ENCODE measurements at places on chromosomes 2 and 18.
A peak's percentile ranks its signal among the peaks of the same experiment; 100 is the strongest.

DNA sequence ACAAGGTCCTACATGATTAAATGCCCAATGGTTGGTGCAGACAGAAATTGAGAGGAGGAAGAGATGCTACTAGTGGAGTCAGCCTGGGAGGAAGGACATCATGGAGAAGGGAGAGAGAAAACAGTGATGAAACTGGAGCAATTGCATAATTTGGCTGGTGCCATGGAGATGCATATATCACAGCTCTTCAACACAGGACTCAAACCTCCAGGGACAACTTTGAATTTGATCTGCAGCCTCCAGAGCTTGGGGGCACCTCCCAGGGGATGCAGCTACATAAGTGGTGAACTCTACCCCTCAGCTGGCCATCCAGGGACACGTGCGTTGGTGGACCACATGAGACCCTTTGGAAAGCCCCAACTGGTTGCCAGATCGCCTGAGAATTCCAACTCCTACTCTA is 80.4 kb downstream of the CTAGE1 start:
- DNase-seq: no peak

DNA sequence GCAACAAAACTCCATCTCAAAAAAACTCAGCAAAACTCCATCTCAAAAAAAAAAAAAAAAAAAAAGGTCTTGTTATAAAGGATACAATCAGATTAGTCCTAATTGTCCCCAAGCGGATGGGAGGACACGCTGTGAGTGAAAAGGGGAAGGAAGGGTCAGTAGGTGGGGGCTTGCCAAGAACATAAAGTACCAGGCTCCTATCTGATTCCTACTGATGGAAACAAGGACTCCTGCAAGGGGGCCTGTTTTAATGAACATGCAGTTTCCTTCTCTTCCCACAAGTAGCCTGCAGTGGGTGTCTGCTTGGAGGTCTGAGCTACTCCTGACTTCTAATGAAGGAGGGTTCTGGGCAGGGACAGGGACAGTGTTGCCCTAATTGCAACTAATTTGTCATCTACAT is 7.9 kb downstream of the SCG2 start:
- DNase-seq: no peak

DNA sequence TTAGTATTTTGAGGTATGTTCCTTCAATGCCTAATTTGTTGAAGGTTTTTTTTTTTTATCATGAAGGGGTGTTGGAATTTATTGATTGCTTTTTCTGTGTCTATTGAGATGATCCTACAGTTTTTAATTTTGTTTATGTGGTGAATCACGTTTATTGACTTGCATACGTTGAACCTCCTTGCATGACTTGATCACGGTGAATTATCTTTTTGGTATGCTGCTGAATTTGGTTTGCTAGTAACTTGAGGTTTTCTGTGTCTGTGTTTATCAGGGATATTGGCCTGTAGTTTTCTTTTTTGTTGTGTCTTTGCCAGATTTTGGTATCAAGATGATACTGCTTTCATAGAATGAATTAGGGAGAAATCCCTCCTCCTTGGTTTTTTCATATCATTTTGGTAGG is 23.9 kb downstream of the CLIP4 start:
- no peak for DNase-seq

- DNase-seq: no peak
Measured at GRCh38 chr2:33013684-33014110, 66.9 kb downstream of the LTBP1 start.

- DNase-seq: peak; percentile 38
Measured at GRCh38 chr2:68909793-68910674, 38.8 kb upstream of the BMP10 start.

DNA sequence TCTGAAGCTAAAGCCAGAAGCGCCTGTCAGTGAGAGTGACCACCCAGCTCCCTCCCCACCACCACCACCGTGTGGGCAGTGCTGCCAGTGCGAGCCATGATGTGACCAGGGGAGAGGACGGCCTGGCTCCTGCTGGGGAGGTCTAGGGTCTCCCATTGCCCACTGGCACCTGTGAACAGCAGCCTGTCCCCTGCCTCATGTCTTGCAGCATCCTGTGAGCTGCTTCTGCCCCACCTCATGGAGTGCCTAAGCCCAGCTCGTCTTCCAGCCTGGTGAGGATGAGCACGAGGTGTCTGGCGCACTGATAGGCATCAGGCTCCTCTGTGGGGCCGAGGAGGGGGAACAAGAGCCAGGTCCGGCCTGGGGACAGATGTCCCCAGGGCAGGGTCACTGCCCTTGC is 61.4 kb downstream of the FAM168B start:
- DNase-seq: no peak

DNA sequence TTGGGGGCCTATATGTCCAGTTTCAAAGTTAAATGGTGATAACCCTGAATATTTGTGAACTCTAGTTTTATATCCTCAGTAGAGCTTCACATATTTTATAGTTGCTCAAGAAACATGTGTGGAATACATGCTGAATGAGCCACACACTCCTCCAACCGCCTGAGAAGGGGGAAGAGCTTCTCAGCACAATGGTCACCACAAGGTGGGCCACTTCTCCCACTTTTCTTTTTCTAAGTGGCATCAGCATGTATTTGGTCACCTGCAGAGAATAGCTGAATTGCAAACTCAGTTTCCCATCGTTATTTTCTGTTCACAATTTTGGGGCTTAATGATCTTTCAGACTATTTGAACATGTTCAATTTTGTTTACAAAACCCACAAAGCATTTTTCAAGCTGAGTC is 340.5 kb downstream of the PARD3B start:
- DNase-seq: no peak

DNA sequence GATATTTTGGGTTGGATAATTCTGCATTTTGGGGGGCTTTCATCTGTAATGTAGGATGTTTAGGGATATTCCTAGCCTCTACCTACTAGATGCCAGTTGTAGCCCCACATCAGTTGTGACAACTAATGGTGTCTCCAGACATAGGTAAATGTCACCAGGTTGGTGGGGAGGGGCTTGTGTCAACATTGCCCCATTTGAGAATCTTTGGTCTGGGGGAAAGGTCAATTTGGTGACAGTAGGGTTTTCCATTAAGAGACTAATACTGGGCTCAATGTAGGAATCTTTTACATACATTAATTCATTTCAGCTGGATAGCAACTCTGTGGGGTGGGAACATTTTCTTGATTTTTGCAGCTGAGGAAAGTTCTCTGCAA is 6.6 kb upstream of the AFTPH start:
- DNase-seq: no peak

- DNase-seq: no peak
Measured at GRCh38 chr2:151027151-151027550, 234.5 kb downstream of the RBM43 start.

DNA sequence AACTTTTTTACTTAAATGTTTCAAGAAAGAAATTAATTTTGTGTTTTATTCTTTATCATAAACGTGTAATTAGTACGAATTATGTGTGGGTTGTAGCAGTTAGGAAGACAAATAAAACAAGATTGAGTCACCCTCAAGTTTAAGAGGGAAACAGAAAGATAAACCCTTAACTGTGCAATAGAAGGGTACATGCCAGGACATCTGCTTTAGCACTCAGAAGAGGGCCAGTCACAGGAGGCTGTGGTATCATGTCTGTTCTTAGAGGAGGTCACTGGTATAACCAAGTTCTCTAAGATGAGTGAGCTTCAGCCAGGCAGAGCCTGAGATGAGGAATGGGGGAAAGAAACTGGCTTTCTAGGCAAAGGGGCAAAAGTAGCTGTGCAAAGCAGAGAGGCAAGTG is 42.4 kb upstream of the GRHL1 start:
- DNase-seq: no peak

DNA sequence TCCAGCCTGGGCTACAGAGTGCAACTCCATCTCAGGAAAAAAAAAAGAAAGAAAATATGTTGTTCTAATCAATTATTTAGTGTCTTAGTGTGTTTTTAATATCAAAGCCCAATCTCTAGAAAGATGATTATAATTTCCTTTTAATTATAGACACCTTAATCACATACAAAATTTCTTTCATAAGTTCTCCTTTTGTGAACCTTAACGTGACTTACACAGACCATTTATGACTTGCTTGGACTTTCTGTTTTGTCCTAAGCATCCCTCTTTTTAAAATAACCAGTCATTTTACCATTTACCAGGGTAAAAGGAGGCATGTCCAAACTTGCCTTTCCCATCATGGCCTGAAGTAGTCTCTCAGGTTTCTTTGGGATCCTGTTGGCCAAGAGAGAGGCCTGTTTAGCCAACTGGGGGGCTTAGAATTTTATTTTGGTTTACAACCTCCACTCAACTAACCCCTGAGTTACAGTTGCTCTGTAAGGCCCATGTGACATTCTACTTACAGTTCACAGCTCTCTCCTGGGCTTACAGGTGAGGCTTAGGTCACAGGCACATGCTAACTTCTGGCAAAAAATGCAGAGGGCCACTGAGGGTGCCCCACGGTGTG is 23.9 kb upstream of the GPR155 start:
- no peak for DNase-seq

DNA sequence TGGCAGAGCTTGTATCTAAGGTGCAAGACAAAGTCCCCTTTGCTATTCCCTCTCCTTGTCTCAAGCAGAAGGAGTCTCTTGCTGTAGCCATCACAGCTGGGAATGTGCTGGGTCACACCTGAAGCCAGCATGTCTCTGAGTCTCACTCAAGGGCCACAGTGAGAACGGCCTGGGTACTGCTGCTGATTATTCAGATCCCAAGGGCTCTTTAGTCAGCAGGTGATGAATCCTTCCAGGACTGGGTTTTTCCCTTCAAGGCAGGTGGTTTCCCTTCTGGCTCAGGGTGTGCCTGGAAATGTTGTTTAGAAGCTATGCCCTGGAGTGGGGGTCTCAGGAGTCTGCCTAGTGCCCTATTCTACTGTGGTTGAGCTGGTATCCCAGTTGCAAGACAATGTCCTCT is 356.3 kb downstream of the PARD3B start:
- DNase-seq: no peak

- DNase-seq: no peak
Measured at GRCh38 chr2:175619179-175620045, 382.7 kb downstream of the LNPK start.

DNA sequence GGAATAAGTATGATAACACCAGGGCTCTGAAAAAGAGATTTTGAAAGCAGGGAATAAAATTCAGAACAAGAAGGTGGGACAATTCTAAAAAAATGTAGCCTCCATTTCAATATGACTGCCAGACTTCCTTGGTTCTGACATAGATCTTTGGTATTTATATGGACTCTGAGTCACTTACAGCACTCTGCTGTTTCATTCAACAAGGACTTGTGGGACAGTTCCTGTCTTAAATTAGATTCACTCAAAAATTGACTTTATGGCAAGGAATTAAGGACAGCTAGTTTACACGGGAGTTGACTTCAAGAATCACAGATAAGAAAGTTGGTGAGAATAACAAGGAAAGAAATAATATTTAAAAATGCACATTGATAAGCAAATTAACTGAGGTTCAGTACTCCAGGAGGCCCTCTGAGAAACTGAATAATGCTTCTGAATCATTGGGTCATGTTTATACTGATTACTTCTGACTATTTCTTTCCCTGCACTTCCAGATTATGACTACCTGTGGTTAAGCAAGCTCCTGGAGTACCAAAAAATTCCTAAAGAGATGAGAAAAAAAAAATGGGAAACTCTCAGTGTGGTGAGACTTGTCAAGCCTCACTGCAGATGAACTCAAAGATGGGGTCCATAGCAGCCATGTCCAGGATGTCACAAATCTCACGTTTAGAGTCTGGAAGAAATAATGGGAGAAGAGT is 828.3 kb upstream of the PIK3C3 start:
- no peak for DNase-seq

GRCh38 chr18:13520741-13521140 is 205.6 kb downstream of the FAM210A start:
- DNase-seq: no peak

- DNase-seq: no peak
Measured at GRCh38 chr2:239839306-239839705, 185.8 kb downstream of the NDUFA10 start.

GRCh38 chr2:9950521-9951271 is 797 bp upstream of the GRHL1 start:
- no peak for DNase-seq

DNA sequence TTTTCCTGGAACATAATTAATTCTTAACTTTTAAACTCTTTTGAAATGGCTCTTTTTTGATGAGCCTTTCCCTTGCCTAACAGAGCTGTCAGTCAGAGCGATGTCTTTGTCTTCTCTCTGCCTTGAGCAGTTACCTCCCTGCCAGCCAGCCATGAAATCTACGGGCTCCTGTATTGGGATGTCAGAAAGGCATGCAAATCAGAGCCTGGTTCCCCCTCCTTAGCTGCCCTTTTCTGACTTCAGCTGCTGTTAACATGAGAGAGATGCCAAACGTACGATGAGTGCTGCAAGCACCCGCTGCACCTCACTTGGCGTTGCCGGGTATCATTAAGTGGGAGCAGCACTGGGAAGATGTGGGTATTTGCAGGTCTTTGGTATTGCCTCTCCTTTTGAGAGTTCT is 131.4 kb upstream of the BOD1L2 start:
- no peak for DNase-seq

DNA sequence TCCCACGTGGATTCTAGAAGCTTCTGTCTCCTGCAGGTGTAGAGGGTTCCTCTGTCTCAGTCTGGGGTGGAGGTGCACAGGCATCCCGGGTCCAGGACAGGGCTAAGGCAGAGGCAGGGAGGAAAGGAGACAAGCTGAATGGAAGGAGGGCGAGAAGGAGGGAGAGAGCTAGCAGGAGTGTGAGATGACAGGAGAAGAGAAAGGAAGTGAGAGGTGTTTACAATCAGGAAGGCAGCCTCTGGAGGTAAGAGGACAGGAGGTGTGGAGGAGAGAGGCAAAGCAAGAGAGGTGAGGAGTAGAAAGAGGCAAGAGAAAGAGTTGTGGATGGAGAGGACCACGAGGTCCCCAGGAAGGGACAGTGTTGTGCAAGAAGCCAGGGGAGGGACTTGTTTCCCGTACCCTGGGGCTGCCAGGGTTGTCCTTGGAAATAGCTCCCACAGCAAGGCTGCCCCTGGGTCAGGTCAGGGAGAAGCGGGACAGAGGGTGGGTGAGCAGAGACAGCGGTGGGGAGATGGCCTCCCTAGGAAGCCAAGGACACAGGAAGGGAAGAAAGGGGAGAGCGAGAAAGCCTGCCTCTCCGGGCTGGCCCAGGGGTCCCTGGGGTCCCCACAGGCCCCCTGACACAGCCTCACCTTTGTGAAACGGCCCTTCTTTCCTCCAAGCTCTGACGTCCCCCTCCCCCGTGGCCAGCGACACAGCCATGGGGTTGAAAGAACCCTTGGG is 136.9 kb downstream of the CYP26B1 start:
- DNase-seq: no peak

GRCh38 chr18:70232261-70232660 is 26.8 kb upstream of the RTTN start:
- DNase-seq: no peak

GRCh38 chr2:190835303-190835930 is 45.2 kb upstream of the GLS start:
- no peak for DNase-seq

- DNase-seq: no peak
Measured at GRCh38 chr2:182018218-182018617, 32.6 kb downstream of the PPP1R1C start.

GRCh38 chr2:161990741-161991140 is 83.3 kb downstream of the DPP4 start:
- DNase-seq: no peak

DNA sequence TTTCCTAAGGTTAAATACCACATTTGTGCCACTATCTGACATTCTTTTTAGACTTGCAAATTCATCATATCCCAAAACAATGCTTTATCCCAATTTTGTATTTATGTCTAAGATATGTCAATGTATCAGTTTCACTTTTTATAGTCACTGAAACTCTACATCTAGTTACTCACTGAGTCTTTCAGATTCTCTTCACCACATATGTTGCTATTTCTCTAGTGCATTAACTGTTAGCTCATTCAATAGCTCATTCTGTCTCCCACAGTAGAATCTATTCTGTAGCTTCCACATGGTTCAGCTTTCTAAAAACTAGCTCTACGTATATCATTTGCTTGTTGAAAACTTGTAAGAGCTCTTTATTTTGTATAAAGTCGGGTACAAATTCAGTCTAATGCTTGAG is 1420.6 kb upstream of the NXPH2 start:
- no peak for DNase-seq

Data from central memory CD4-positive, alpha-beta T cell (primary cell).